ENCODE measurements at places on chromosomes 4 and X.
A peak's percentile ranks its signal among the peaks of the same experiment; 100 is the strongest.

GRCh38 chr4:1152290-1152689 lies 20.1 kb downstream of the SPON2 start:
- DNase-seq: no peak

DNA sequence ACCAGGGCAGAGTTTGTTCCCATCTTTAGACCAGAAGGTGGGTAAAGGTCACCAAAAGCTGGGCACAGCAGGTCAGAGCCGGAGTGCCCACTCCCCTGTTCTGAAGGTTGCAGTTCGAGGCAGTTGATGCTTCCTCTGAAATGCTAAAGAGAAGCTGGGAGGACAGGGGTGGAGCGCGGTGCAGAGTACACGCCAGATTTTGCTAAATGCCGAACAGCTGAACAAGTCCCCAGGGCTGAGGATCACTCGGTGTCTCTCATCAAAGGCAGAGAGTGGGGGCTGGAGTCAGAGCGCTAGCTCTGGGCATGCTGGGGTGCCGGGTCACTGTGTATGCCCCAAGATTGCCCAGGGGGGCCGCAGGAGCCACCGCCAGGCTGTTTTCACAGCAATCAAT lies 197.0 kb downstream of the BCOR start:
- DNase-seq: peak; percentile 37

GRCh38 chr4:47122592-47123291 lies 91.4 kb downstream of the GABRB1 start:
- peak; percentile 25 for DNase-seq

- DNase-seq: no peak
These were observed 64.7 kb downstream of the SLC7A11 start for GRCh38 chr4:138177278-138177968.

DNA sequence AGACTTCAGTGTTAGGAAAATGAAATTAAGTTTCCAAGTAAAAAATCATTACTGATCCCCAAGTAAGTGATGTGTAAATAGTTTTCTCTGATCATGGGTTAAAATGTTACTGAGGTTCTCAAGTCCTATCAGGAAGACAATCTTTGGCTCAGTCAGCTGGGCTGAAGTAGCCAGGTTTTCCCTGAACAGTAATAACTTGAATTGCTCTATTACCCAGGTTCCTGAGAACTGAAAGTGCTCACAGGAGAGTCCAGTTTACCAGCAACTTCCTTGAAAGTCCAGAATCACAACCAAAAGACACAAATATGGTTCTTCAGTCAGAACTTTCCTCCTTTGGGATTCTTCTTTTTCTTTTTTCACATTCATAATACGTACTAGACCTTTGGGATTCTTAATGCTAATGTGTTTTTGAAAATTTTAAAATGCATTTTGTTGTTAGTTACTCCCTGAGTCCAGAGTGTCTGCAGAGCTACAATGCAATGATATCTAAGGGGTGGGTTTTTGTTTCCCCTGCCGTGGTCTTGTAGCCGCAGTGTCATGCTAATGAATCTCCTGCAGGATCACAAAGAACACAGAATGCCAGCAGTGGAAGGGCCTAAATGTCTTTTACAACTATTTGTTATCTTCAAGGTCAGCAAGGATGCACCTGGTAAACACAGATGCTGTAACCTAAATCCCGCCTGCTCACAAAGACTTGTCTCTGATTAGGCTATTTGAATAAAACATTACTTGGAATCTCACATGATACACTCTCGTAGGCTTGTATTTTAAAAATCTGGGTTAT lies 439.8 kb upstream of the NR3C2 start:
- DNase-seq: no peak
